ENCODE measurements at places on chromosomes 4 and X.

DNA sequence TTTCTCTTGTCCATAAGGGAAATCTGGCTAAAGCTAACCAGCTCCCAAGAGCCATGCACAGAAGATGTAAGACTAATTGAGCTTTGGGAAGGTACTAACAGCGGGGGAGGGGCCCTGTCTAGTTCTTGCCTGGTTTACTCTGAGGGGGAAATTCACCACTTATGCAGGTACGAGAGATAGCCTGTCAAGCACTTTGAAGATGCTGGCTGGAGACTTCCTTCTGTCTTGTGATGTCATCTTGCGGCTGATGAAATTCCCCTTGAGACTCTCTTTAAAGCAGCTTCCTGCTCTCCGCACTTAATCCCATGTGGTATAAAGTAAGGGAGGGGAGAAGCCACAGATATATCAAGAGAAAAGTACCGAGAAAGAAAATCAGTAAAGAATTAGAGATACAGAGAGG, 345.3 kb downstream of the MAPK10 start:
- DNase-seq: no peak

DNA sequence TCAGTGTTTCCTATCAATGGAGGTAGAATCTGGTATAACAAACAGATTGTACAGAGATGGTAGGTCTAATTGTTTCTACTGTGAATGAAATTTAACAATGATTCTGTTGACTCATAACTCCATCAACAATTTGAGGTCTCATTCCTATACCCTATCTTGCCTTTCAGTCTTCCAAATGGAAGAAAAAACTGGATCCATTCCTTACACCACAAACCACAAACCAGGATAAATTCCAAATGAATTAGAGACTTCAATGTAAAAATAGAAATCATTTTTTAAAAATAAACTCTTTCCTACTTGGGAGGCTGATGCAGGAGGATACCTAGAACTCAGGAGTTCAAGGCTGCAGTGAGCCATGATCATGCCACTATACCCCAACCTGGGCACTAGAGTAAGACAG, 114.4 kb upstream of the WDR44 start:
- DNase-seq: no peak

DNA sequence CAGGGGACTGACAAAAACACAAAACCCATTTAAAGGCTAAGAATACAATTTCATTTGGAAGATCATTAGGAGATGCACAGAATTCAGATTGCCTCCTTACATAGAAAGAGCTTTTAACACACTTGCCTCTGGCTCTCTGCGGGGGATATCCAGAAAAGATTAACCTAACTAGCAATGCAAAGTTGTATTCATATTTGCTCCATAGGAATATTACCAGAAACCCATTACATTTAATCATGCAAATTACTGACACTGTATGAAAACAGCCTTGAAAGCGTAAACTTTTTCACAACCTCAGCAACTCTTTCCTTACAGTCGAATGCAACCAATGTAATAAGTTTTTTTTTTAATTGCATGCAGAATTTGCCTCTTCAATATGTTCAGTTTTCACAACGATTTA, 1087.3 kb upstream of the PRKX start:
- DNase-seq: no peak

DNA sequence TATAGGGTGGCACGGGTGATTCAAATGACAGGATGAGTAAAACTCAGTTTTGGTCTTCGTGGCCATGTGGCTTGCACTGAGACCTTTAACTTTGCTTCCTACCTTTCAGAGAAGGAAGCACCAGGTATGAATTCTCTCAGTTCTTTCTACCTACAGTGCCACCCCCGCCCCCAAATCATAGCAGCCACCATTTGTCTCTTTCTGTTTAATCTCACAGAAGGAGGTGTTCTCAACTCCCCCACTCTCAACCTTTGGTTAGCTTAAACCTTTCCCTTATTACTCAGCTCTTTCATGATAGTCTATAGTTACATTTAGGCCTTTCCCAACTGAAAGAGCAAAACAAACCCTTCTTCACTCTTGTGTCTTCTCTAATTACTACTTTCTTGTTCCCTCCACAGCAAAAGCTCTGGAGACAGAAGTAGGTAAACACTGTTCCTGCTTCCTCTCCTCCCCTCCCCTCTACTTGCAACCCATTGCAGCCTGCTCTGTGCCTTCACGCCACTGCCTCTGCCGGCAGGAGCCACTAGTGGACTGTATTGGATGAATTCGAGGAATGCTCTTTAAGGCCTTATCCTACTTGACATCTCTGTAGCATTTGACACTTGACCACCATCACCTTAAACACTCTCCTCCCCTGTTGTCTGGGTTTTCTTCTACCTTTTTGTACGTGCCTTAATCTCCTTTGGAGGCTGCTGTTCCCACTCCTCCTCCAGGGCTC, 123.7 kb downstream of the AFF1 start:
- peak; percentile 67 for DNase-seq

DNA sequence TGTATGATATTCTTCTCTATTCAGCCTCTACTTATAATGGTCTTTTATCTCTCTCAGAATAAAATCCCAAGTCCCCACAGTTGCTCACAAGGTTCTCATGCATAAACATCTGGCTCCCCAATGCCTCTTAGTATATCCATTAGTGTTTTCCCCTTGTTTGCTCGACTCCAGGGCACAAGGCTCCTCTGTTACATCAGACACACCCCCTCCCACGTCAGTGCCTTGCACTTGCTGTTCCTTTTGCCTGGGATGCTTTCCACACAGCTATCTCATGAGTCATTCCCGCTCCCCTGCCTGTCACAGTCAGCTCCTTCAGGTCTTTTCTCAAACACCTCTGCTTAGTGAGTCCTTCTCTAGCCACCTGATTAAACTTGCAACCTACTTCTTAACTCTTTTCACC, 260.2 kb downstream of the IL1RAPL1 start:
- DNase-seq: peak; percentile 1

GRCh38 chrX:72666451-72666850, 47.7 kb downstream of the PHKA1 start:
- no peak for DNase-seq

DNA sequence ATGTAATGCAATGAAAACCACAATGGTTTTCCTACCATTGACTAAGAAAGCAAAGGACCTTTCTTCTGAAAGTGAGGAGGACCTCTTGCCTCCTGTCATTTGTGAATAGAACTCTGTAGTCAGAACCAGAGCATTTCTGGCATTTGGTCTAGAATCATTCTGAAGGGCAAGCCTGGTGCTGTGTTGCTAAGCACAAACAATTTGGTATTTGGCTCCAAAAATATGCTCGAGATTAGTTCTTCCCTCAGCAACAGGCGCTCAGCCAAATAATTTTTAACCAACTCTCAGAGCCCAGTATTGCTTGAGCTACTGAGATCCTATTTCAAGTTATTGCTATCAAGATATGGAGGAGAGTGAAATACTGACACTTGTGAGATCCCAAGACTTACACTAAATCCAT, 71.0 kb downstream of the SNCA start:
- DNase-seq: no peak

GRCh38 chr4:90198086-90198847, 71.1 kb downstream of the CCSER1 start:
- no peak for DNase-seq

- DNase-seq: peak; percentile 58
These were observed at the start of gene FRAS1 for GRCh38 chr4:78057135-78057599. TSS of gene FRAS1 (plus strand) at chr4:78057323. CDS start at chr4:78058010, 687 bp downstream.

GRCh38 chrX:41339148-41339547, 5.2 kb downstream of the DDX3X start:
- no peak for DNase-seq

GRCh38 chr4:47640911-47641310, 155.8 kb downstream of the ATP10D start:
- DNase-seq: no peak

- no peak for DNase-seq
These were observed 81.9 kb upstream of the PDHA2 start for GRCh38 chr4:95758001-95758400.

- DNase-seq: peak; percentile 61
These were observed 19.7 kb upstream of the ACSL1 start for GRCh38 chr4:184845367-184846021.

GRCh38 chrX:153411255-153411987, at the start of gene ZFP92:
TSS of gene ZFP92 (plus strand) at chrX:153411472. CDS start at chrX:153418323, 6,851 bp downstream.
- no peak for DNase-seq

GRCh38 chrX:121028419-121028818, 19.0 kb upstream of the GLUD2 start:
- no peak for DNase-seq

- DNase-seq: no peak
These were observed 70.1 kb upstream of the HCCS start for GRCh38 chrX:11040996-11041395.

DNA sequence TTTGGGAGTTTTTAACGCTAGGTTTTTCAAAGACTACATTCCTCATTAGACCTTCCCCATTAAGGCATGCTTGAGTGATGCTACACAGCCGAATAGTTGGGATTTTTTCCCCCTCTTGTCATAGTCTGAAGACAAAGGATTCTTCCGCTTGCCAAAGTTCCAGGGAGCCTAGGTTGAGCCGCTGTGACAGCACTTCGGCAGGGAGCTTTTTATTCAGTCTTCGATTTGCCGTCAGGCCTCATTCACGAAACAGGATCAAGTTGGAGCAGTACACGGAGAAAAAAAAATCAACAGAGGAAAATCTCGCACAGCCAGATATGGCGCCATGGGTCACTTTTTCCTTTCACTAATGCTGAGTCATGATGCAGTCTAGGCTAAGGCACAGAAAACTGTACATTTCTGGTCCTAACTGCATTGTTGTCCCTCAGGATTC, 24.3 kb downstream of the SHROOM3 start:
- no peak for DNase-seq

- peak; percentile 20 for DNase-seq
These were observed 78.3 kb downstream of the GASK1B start for GRCh38 chr4:158094413-158095134.

GRCh38 chr4:153655928-153656327, 28.2 kb upstream of the TLR2 start:
- DNase-seq: no peak

GRCh38 chr4:114249976-114250375, 270.5 kb upstream of the ARSJ start:
- no peak for DNase-seq

GRCh38 chrX:151488677-151489076, 74.8 kb upstream of the PASD1 start:
- peak; percentile 11 for DNase-seq

GRCh38 chrX:133415276-133416105, at the start of gene GPC4:
TSS of gene GPC4 (minus strand) at chrX:133415489. CDS start at chrX:133414965, 524 bp downstream.
- peak; percentile 68 for DNase-seq

DNA sequence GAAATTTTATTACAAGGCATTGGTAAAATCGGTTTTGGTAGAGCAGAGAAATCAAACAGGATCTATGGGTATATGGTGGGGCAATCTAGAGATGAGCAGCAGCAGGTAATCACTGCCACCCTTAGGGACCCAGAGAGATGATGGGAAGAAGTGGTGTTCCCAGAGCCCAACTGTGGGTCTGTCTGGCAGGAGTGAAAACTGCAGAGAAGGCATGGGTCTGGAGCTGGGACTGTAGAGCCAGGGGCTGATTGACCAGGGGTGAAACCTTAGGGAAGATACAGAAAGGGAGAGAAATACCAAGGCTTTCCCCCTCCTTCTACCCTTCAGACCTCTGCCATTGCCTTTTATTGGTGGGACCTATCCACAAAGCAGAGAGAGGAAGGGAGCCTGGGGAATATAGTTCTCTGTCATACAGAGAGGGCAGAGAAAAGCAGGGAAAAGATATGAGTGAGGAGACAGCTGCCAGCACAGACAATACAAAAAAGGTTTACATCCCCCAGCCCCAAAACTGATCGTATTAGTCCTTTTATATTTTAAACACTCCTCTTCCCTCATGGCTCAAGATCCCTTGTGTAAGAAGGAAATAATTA, 28.7 kb downstream of the PDLIM5 start:
- no peak for DNase-seq

DNA sequence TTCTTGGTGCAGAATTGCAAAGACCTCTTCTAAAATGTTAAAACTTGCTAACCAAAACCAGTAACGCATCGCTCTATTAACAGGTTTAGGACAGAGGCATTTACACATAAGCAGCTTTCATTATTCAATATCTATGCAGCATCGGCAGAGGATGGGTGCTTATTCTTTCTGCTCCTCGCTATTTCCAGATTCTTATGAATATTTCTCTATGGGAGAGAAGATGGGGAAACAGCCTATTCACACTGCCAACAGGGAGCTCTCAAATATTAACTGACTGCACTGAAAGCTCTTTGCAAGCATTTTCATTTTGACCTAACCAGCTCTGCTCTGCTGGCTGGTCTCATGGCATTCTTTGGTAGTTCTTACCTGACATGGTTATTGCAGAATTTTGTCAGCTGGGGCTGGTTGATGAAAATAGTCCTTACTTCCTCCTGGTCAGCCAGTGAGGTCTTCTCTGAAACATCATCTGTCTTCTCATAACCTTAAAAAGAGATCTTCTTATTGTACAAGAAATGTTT, 30.2 kb downstream of the ATP8A1 start:
- DNase-seq: no peak

- peak; percentile 41 for DNase-seq
These were observed 37.0 kb downstream of the IRS4 start for GRCh38 chrX:108699368-108699767.

DNA sequence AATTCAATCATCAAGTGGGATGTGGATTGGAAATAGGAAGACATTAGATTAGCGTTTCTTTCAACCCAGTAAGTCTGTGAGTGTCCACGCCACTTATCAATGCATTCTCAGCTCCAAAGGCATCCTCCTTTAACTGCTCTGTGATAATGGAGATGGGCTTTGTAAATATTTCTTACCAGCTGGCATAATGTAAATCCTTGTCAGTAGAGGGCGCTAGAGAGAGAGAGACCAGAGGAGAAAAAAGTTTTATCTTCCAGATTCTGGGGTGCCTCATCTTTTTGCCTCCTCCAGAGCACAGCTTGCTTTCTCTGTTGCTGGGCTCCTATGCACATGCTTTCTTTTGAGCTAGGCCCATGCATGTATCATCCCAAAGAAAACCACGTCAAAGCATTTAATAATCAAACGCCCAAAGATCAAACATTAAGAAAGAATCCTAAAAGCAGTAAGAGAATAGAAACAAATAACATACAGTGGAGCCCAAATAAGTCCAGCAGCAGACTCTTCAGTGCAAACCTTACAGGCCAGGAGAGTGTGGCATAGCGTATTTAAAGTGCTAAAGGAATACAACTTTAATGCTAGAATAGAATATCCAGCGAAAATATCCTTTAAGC, 9.6 kb upstream of the MTMR1 start:
- DNase-seq: peak; percentile 36

DNA sequence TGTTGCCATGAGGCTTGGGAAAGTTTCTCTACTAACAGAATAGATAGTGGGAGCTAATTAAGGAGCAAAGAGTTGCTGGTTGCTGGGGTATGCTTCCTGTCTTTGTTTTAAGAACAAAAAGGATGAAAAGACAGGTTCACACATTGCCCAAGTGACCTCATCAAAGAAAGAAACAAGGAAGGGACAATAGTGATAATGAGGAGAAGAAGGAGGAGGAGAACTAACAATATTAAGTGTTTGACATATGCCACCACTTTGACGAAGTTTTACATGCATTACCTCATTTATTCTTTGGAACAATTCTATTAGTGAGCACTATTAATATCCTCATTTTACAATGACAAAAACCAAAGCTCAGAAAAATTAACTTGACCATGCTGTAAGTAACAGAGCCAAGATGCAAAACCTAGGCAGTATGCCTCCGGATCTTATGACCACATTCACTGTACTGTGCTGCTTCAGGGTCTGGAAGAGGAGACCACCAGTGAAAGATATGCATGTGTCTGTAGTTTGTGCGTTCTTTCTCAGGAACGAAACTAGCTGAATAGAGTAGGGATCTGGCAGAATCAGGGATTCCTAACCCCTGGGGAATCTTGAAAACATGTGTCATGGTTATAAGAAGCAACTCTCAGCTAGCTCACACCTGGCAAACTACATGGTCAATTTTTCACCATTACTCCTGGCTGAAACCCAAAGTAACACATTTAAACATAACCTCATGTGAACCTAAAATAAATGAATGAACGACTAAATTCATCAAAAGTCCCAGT, 83.8 kb downstream of the MOSPD2 start:
- DNase-seq: no peak

Measured in SW480 (cell line).